ENCODE measurements at places on chromosomes 7 and 10.

GRCh38 chr7:111324228-111324627 lies 233.3 kb downstream of the LRRN3 start:
- no peak for DNase-seq

GRCh38 chr10:76397181-76398042 lies 966.0 kb downstream of the LRMDA start:
- DNase-seq, result no peak

- DNase-seq, result no peak
These were observed 293.2 kb upstream of the HABP2 start for GRCh38 chr10:113259576-113260226.

- no peak for DNase-seq
These were observed 341.5 kb downstream of the ELMO1 start for GRCh38 chr7:37107047-37107750.

DNA sequence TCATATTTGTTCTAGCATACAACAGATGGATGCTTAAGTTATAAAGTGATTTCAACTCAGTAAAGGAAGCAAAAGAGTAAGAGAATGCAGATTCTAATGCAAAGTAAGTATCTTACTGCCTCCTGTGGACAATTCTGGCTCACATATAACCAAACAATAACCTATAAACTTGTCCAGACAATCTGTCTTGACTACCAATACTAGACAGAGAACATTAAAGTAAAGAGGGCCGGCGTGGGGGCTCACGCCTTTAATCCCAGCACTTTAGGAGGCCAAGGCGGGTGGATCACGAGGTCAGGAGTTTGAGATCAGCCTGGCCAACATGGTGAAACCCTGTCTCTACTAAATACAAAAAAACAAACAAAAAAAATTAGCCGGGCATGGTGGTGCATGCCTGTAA lies 329.3 kb downstream of the CACNA2D1 start:
- DNase-seq, result no peak

GRCh38 chr7:70595755-70596597 lies 536.0 kb upstream of the GALNT17 start:
- no peak for DNase-seq

All from HuH-7 (cell line).